ENCODE measurements at places on chromosomes 7 and 10. TPM values are rescaled to one million over a fixed set of nuclear protein-coding genes. Genes with fewer than 3 reads are reported as not detected.

DNA sequence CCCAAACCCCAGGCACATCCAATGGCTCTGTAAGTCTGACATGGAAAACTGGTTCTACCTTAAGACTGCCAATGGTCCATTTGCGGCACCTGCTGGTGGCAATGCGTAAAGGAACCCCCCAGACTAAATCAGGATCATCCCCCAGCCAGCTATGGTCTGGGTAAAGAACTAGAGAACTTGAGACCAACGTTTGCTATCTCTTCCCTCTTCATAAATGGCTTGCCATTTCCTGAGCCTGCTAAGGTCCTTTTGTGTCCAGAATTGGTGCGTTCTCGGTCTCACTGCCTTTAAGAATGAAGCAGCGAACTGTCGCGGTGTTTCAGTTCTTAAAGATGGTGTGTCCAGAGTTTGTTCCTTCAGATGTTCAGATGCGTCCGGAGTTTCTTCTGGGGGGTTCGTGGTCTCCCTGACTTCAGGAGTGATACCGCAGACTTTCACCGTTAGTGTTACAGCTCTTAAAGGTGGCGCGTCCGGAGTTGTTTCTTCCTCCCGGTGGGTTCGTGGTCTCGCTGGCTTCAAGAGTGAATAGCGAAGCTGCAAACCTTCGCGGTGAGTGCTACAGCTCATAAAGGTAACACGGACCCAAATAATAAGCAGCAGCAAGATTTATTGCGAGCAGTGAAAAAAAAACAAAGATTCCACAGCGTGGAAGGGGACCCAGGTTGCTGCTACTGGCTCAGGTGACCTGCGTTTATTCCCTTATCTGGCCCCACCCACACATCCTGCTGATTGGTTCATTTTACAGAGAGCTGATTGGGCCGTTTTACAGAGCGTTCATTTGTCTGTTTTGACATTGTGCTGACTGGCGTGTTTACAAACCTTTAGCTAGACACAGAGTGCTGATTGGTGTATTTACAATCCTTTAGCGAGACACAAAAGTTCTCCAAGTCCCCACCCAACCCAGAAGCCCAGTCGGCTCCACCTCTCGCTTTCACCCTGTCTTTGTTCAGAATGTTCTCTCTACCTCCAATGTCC lies 95.4 kb downstream of the ELMO1 start:
- DNase-seq = peak; percentile 17

DNA sequence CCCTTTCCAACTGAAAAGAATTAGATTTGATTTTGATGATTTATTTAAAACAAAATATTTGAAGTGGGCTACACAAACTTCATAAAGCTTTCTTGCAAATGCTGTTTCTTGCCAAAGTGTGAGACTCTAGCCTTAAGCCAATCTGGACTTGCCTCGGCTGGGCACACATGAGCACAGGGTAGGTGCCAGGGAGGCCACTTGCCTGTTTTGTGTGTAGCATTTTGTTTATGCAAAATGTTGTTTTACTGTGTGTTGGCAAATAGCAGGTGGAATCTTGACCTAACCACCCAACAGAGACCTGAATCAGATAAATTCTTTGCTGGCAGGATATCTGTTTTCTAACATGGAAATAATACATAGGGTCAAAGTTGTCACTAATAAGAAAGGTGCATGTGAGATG lies 161.1 kb downstream of the BMPER start:
- no peak for DNase-seq

GRCh38 chr7:6284055-6284400 lies 11.6 kb upstream of the CYTH3 start:
- DNase-seq = no peak

GRCh38 chr7:50667789-50668226 lies 102.6 kb upstream of the DDC start:
- no peak for DNase-seq

GRCh38 chr7:6171532-6172223 lies 100.7 kb downstream of the CYTH3 start:
- peak; percentile 83 for DNase-seq

DNA sequence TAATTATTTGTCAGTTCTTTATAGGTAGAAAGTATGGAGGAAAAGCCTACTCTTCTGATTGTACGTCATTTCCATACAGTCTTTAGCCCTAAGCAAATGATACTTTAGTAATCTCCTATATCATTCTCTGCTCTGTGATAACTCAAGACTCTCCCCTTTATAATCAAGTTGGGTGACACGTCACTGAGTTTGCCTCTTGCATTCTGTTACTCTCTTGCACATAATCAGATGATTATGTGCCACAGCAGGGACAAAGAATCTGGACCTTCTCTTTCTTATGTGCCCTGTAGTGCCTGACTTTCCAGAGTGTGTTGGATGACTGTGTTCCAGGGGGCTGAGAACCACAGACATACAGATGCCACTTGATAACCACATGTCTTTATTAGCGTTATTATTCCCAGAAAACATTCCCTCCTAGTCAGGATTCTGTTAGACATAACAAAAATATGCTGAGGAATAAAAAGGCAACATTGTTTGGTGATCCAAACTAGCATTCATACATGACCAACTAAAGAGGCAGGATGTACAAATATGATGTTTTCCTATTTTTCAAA lies 116.4 kb upstream of the HGF start:
- no peak for DNase-seq

DNA sequence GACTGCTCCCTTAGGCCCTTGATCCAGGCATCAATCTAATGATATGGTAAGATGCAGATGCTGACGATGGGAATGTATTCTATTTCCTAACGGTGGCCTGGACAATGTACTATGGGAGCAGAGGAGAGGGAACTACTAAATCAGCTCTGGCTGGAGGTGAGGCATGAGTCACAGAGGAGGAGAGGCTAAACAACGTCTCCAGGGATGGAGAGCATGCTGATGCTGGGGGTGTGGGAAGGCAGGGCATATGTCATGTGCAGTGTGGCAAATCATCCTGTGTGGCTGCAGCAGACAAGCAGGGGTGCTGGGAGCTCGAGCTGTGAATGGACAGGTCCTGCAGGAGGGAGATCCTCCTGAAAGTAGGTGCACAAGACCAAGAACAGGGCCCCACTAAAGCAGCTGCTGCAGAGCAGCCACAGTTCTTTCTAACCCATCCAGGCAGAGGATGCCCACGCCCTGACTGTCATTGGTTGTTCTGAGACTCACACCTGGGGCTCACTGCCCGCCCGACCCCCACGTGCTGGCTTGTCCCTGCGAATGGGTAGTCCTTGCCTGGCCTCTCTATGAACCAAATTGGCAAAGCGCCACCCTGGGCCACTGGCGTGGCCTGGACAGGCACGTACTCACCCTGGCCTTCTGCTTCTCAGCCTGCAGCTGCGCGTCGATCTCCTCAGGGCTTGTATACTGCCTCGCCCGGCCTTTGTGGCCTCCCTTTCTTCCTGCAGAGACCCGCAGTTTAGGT lies 4.0 kb downstream of the PDAP1 start:
- DNase-seq = no peak

GRCh38 chr7:128042012-128042411 lies 10.8 kb upstream of the LRRC4 start:
- no peak for DNase-seq

DNA sequence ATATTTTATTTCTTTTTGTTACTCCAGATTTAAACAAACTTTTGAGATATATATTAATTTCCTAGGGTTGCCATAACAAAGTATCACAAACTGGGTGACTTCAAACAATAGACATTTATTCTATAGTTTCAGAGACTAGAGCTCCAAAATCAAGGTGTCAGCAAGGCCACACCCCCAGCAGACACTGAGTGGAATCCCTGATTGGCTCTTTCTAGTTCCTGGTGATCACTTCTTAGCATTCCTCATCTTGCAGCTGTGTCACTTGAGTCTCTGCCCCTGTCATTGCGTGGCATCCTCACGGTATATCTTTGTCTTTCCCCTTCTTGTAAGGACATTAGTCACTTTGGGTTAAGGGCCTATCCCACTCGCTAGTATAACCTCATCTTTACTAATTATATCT lies 7.6 kb upstream of the SLC26A3 start:
- DNase-seq = no peak

GRCh38 chr7:134856091-134856490 lies 76.7 kb downstream of the CALD1 start:
- no peak for DNase-seq

DNA sequence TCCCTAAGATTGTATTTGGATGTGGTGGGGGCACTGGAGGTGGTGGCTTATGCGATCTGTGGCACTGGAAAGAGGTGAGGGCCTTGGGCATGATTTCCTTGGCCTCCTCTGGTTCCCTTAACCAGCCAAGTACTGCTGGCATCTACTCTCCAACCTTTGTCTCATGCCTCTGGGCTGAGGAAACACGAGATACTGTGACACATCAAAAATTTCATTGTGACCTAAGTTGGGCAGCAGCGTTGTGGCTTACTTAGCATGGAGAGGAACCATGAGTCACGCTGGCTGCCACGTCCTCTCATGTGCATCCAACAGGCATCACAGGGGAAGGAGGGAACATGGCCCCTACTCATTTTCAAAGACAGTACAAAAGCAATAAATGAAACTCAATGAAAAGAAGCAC lies 29.7 kb upstream of the GSDME start:
- DNase-seq = no peak

DNA sequence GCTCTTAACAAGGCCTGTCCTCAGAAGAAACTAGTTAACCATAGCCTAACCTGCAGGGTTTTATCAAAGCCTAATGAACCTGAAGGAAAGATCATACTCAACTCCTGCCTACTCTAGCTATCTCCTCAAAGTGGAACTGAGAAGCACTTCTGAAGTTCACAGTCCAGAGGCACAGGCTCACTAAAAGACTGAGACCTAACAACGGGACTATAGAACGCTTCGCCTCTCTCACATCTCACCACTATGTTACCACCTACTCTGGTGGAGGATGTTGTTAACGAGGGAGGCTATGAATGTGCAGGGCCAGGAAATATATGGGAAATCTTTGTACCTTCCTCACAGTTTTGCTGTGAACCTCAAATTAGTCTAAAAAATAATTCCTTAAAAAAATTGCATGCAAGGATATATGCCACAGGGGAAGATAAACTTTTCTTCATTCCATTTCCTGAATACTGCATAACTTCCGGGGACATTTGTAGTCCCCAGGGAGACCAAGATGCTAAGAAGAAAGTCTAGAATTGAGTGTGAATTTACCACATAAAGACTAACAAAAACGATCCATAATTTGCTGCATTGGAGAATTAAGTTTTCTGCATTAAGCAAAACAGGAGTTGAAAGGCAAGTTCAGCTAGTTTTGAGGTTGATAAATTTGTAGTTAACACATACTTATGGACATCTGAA lies 21.6 kb downstream of the LIPJ start:
- DNase-seq = no peak

GRCh38 chr7:88458279-88458678 lies 151.6 kb upstream of the STEAP4 start:
- DNase-seq = no peak

GALNT17 gene
- 47.0 TPM for total RNA-seq

TMEM184A gene
- 1.8 TPM for total RNA-seq

Measured in H1 (cell line).